ENCODE measurements at places on chromosomes 11 and 22. TPM values are rescaled to one million over a fixed set of nuclear protein-coding genes. Genes with fewer than 3 reads are reported as not detected.

Gene HEPACAM
- total RNA-seq, result not detected

Gene AQP11
- total RNA-seq, result 2.5 TPM

Gene UQCC3
- 3.4 TPM for total RNA-seq

Gene GAS2L1
- total RNA-seq, result 4.8 TPM

Gene CDC42EP1
- 6.6 TPM for total RNA-seq

Gene ALDH3B1
- total RNA-seq, result 4.6 TPM

Gene OR8J3
- total RNA-seq, result not detected

Gene FGF19
- total RNA-seq, result not detected

Gene C22orf31
- total RNA-seq, result not detected

Gene KRTAP5-11
- not detected for total RNA-seq

Gene GLB1L2
- total RNA-seq, result 1.5 TPM

Gene LRP4
- total RNA-seq, result 8.1 TPM

Gene LAYN
- total RNA-seq, result 19.2 TPM

Gene BRMS1
- total RNA-seq, result 13.6 TPM

Gene CHADL
- total RNA-seq, result 1.8 TPM

Gene DNAJB7
- not detected for total RNA-seq

Gene UBQLNL
- total RNA-seq, result 0.85 TPM

Gene NRGN
- 0.37 TPM for total RNA-seq

Gene TP53I11
- 10.7 TPM for total RNA-seq

Gene FXYD2
- 5.0 TPM for total RNA-seq

Gene CABP7
- total RNA-seq, result 0.11 TPM

Gene SCUBE1
- total RNA-seq, result 1.2 TPM

Gene MRGPRE
- not detected for total RNA-seq

Gene SDF2L1
- 5.1 TPM for total RNA-seq

Gene MUC5AC
- not detected for total RNA-seq

Gene SLC37A4
- total RNA-seq, result 5.2 TPM

Gene PNPLA3
- total RNA-seq, result 0.37 TPM

Gene ZP1
- total RNA-seq, result not detected

Gene CD151
- 115 TPM for total RNA-seq

Gene KCNE3
- 6.8 TPM for total RNA-seq

Gene HEPHL1
- not detected for total RNA-seq

All from urinary bladder (tissue), 4 donors.